ENCODE measurements at places on chromosomes 7 and 10.

DNA sequence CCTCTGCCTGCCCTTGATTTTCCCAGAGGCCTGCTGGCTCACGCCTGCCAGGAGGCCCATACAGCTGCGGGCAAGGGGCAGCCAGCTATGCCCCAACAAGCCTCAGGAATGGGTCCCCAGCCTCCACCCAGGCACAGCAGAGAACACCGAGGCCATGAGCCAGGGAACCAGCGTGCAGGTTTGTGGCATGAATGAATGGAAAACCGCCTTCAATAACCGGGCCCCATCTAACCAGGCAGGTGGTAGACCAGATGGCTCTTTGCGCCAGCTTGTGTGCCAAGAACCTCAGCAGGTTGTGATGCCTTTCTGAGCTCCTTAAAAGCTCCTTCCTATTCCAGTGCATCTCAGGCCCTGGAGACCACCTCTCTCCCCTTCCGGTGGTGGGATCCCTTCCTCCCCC, 50.2 kb downstream of the ELFN1 start:
- no peak for DNase-seq

DNA sequence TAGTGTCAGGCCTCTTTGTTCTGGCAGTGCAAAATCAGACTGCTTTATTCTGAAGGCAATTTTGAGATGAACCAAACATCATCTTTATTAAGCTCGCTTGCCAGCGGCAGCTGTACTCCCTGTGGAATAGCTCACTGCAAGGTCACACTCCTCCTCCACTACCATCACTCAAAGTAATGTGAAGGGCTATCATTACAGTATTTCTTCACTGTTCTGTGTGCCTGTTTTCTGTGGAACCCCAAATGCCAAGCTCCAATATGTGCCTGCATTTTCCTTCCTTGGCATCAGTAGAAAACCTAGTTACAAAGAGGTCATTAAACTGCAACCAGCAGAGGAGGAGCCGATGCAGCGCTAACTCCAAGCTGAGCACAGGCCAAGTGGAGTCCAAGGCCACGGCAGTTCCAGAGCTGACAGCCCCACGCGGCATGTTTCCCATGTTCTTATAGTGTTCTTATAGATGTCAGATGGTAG, 21.4 kb downstream of the BCCIP start:
- DNase-seq, result no peak

DNA sequence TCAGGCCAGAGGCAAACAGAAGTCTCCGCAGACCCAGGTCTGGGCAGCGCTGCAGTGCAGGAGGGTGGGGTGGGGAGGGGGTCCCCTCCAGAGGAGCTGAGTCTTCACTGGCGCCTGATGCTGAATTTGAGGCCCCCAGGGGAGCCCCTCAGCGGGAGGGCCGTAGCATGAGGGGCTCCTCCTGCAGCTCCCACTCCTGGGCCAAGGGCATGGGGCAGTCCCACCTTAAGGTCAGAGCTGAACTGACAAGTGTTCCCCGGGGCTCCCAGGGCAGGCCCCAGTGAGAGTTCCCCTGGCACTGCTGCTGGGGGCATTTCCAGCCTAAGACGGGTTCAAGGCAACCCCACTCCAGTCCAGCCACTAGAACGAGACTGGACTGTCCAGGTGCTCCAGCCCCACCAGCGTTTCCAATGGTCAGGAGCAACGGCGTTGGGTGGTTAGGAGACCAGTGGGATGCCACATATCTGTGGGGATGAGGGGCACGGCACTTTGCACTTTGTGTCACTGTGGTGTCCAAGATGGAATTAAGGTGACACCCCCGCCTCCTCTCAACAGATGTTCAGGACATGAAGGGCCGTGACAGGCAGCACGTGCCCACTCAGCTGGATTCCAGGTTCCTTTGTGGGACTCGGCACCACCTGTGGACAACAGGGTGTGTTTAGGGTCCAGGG, 139.1 kb downstream of the PTPRN2 start:
- no peak for DNase-seq

- DNase-seq, result peak; percentile 69
These were observed 7.4 kb downstream of the PITRM1 start for GRCh38 chr10:3165196-3165595.

- DNase-seq, result no peak
These were observed 301.9 kb downstream of the SUGCT start for GRCh38 chr7:40436710-40437109.

- DNase-seq, result no peak
These were observed at the start of gene SEMA4G for GRCh38 chr10:100969187-100970075. Gene SEMA4G, plus strand, starts transcription at chr10:100969504. Its CDS starts 3,409 bp downstream, at chr10:100972913.

DNA sequence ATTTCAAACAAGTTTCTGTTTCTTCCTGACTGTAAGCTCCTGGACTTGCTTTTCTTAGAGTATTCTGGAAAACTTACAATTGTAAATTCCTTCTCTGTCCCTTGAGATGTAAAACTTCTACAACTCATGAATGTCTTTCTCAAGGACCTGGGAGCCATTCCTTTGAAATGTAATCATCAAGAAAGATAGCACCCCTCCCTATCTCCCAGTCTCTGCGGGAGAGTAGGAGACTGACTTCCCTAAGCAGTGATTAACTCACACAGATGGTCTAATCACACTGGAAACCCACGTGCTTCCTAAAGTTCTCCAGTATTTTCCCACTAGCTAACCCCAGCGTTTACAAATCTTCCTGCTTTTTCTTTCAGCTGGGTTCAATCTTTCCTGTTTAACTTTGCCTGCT, 549.4 kb downstream of the SORCS1 start:
- no peak for DNase-seq

DNA sequence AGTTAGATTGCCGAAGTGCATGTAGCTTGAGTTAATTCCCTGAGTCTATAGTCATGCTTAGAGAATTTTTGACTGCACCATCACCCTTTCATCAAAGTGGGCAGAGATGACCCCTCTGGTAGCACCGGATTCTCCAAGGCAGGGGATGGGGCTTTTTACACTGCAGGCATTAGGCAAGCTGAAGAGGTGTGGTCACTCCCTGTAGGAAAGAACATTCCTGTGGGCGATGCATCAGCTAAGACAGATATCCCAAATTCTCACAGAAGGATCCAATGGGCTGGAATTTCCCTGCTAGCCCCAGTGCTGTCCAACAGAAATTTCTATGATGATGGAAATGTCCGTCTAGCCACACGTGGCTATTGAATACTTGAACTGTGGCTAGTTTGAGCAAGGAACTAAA, 118.2 kb downstream of the ADAM12 start:
- peak; percentile 22 for DNase-seq

DNA sequence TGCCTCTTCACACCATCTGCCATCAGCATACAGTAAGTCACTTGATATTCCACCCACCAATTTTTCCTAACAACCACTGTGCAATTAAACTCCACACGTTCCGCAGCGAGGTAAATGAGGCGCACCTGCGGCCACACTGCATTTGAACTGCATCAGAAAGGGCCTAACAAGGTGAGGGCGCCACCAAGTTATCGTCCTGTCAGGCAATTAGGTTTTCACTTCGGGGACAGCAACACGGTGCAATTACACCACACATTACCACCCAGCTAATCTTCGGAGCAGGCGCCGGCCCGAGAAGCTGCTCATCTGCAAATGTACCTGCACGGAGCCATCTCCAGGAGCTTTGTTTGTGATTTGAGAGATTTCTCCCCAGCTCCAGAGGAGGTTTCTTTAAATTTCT, 84.4 kb downstream of the EBF3 start:
- no peak for DNase-seq

DNA sequence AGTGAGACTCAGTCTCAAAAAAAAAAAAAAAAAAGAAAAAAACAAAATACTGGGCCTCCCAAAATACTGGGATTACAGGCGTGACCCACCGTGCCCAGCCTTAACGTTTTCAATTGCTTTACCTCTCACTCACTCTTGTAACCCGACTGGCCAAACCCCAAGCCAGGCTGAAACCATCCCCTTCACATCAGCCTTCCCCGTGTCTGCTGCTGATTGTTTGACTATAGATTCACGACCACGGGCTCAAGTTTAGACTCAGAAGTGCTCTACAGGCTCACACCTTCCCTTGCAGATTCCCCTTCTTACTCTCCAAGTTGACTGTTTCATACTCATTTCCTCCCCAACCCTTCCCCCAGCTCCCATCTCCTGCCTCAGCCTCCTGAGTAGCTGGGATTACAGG, 22.3 kb downstream of the TYW1 start:
- DNase-seq, result no peak

DNA sequence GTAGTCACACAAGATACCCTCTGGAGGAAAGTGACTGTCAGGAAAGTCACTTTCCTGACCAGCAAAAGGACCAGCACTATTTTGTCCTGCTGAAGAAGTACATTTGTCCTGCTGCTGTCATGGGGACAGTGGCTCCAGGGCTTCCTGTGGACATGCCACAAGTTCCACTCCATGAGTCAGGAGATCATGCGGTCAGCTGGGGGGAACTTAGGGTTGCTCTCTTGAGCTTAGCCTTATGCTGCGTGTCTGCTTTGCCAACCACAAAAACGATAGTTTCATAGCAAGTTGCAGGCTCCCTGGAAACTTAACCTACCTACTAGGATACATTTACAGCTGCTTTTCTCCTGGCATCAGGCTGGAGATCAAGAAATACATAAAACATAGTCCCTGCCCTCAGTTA, 19.8 kb upstream of the ALOX5 start:
- no peak for DNase-seq

GRCh38 chr7:48183965-48184364, 12.7 kb downstream of the ABCA13 start:
- no peak for DNase-seq

- peak; percentile 43 for DNase-seq
These were observed 30.3 kb upstream of the LSM8 start for GRCh38 chr7:118153551-118154177.

GRCh38 chr10:50506861-50507573, 116.7 kb downstream of the SGMS1 start:
- no peak for DNase-seq

- no peak for DNase-seq
These were observed 227.4 kb upstream of the COBL start for GRCh38 chr7:51543801-51544553.

Measured in renal cortical epithelial cell (primary cell).